ENCODE measurements at places on chromosomes 2 and 18.
A peak's percentile ranks its signal among the peaks of the same experiment; 100 is the strongest.

GRCh38 chr2:67476809-67477790, 80.0 kb downstream of the ETAA1 start:
- DNase-seq, result no peak

- DNase-seq, result no peak
Observed at GRCh38 chr2:132038179-132038882, 123.4 kb downstream of the ANKRD30BL start.

DNA sequence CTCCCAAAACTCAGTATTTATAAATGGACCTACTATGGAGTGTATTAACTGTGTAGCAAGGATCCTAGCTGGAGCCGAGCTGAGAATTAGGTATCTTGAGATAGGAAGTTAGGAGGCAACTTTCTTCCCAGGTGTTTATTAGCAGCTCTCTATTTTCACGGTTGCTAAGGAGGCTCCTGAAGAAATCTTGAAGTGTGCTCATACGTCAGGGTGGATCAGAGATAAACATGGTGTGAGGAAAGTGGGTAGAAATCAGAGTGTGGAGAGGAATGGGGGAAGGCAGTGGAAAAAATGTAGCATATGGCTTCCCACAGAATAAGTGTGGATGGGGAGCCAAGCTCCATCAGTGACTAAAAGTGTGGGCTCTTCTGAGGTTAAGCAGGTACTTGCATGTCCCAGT, 104.3 kb downstream of the ABCA12 start:
- DNase-seq, result no peak

- no peak for DNase-seq
Observed at GRCh38 chr2:47554311-47554905, 151.5 kb downstream of the MSH2 start.

GRCh38 chr2:187541086-187542085, 12.8 kb downstream of the TFPI start:
- DNase-seq, result no peak

DNA sequence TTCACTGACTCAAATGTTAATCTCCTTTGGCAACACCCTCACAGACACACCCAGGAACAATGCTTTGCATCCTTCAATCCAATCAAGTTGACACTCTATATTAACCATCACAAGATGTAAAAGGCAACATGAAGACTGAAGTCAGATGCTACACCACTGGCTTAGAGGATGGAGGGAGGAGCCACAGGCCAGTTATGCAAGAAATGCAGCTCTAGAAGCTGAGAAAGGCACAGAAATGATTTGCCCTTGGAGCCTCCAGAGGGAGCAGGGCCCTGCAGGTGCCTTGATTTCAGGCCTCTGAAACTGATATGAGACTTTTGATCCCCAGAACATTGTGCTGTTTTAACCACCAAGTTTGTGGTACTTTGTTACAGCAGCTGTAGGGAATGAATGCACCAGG, 276.3 kb downstream of the KCNS3 start:
- DNase-seq, result no peak

DNA sequence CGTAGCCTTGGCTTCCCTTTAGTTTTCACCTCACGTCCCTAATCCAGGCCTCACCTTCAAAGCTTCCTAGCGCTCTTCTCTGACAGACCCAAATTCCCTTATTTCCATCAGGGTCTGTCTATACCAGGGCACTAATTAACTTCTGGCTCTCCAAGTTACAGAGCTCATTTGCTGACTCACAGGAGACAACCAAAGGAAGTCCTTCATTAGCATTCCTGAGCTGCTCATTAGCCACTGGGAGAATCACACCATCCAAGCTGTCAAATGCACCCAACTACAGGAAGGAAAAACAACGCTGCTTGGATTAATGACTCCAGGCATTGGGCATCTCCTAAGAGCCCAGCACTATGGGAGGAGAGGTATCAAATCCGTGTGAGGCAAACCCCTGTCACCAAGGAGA, 109.8 kb upstream of the ALK start:
- no peak for DNase-seq

GRCh38 chr2:201858281-201859184, 52.2 kb downstream of the CDK15 start:
- DNase-seq, result no peak

- no peak for DNase-seq
Observed at GRCh38 chr2:61632276-61633169, 94.4 kb upstream of the XPO1 start.

GRCh38 chr18:4068552-4069158, 386.5 kb downstream of the DLGAP1 start:
- no peak for DNase-seq

DNA sequence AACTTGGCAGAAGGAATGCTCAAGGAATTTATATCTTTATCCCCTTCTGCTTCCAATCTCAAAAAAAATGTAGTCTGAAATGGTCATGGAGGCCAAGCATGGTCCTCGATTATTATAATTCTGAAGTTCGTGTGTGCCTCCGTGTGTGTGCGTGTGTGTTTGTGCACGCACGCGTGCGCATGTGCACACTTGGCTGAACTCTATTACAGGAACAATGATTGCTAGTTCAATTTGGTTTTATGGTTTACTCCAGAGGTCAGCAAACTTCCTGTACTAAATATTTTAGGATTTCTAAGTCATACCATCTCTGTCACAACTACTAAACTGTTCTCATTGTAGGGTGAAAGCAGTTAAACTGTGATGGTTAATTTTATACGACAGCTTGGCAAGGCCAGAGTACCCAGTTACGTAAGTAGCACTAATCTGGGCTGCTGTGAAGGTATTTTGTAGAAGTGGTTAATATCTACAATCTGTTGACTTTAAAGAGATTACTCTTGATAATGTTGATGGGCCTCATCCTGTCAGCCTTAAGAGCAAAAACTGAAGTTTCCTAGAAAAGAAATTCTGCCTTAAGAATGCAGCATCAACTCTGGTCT, 5.8 kb upstream of the MARCHF7 start:
- DNase-seq, result no peak

GRCh38 chr2:104026725-104027124, 827.2 kb upstream of the POU3F3 start:
- no peak for DNase-seq

GRCh38 chr18:12391487-12392165, 14.6 kb upstream of the AFG3L2 start:
- DNase-seq, result no peak

DNA sequence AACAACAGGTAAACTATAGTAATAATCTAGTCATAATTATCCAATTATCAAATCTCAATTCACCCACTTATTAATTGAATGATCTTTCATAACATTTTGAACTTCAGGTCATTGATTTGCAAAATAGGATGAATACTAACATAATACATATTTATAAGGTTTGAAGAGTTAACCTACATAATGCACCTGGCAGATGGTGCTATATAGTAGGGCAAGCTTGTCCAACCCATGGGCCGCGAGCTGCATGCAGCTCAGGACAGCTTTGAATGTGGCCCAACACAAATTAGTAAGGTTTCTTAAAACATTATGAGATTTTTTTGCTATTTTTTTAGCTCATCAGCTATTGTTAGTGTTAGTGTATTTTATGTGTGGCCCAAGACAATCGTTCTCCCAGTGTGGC, 815.8 kb upstream of the ID2 start:
- DNase-seq, result no peak

GRCh38 chr2:50624506-50624905, 407.4 kb downstream of the NRXN1 start:
- DNase-seq, result no peak

- peak; percentile 18 for DNase-seq
Observed at GRCh38 chr2:222939208-222939856, 78.5 kb downstream of the ACSL3 start.

DNA sequence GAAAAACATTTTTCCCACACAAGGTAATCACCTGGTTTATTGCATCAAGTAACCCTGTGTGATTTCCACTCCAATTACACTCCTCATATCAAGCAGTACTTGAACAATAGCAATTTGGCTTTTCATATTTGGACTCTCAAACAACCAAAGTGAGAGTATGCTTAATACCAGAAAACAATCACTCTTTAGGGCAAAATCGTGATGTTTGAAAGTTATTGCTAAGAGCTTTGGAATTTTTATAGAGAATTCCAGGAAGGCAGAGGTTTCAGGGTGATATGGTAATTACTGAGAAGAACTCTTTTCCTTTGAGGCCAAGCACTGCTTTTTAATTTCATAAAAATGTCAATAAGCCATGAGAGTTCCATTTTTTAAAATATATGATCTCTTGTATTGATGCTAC, 779.5 kb upstream of the LRRTM1 start:
- no peak for DNase-seq

- no peak for DNase-seq
Observed at GRCh38 chr2:37984589-37984988, 59.5 kb downstream of the RMDN2 start.

DNA sequence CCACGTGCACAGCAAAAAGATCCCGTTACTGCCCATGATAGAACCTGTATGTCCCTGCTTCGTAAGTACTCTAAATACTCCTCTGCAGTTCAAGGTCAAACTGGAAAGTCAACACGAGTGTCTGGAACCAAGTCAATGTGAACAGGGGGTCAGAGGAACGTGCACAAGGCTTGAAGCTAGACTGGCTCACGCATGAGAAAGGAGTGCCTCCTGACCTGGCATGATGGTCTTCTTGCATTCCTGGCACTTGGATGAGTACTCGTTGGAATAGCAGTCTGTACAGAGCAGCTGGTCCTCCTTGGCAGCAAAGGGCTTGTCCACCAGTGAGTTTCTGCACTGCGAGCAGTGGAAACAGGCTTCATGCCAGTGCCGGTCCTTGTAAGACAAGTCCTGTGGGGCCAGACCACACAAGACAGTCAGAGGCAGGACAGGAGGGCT, 25.5 kb downstream of the FHL2 start:
- no peak for DNase-seq

GRCh38 chr2:20150806-20151571, 73.9 kb downstream of the SDC1 start:
- DNase-seq, result no peak

DNA sequence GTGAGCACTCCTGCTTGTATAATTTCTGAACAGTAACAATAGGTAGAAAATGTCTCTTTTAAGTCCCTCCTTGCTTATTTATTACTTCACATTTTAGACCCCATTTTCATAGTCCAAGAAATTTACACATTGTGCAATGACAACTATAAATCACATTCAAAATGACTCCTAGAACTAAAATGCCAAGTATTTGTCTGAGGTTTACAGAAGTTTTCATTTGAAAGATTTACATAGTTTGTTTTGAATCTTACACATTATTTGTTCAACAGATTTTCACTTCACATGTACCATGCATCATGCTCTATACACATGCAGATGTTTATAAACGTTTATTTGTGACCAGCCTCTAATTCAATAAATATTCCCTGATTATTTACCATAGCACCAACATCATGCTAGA, 15.7 kb upstream of the TRIB2 start:
- DNase-seq, result no peak

DNA sequence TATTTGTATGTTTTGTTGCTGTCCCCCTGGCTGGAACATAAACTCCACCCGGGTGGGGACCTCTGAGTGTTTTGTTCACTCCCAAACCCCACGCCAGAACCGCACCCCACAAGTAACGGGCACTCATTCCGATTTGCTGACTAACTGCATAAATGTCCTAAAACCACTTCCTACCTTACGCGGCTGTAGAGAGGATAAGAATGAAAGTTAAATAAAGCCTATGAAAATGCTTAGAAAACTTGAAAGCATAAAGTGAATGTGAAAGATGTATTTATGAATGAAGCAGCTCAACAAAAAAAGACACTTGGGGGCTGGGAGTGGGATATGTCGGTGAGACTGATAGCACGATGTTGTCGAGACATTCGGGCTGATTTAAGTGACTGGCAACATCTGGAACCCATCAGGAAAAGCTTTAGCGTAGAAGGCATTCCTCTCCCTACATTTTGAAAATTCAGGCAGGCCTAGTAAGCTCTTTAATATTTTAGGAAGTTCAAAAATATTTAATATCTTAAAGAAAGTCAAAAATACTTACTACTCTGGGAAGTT, 206.7 kb downstream of the SH3RF3 start:
- no peak for DNase-seq

- DNase-seq, result no peak
Observed at GRCh38 chr2:68769586-68770270, 35.1 kb downstream of the ARHGAP25 start.

GRCh38 chr18:46408334-46408987, 248.6 kb downstream of the LOXHD1 start:
- DNase-seq, result no peak

DNA sequence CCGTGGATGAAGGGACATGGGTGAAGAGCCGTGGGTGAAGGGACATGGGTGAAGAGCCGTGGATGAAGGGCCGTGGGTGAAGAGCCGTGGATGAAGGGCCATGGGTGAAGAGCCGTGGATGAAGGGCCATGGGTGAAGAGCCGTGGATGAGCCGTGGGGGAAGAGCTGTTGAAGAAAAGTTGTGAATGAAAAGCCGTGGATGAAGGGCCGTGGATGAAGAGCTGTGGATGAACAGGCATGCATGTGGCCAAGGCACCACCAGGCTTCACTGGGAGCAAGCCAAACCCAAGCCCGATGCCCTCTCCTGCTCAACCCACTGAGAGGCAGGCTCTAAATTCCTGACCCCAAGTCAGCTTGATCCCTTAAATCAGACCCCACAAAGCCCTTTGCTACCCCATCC, 10.6 kb downstream of the OR6B3 start:
- DNase-seq, result no peak

DNA sequence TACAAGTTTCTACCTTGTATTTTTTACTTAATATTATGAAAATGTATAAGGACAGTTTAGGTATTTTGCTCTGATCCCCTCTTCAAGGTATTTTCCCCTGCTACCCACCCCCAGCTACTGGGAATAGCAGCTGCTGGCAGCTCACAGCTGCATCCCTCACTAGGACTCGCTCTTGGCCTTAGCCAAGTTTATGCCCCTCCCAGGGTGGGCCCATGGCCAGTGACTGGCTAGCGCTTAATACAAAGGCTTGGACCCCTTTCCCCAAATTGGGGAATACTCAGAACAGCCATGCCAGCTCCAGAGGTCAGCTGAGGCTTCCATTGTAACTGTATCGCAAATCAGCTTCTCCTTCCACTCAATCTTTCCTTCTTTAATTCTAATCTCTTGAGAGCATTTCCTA, 131.3 kb downstream of the GFPT1 start:
- no peak for DNase-seq

DNA sequence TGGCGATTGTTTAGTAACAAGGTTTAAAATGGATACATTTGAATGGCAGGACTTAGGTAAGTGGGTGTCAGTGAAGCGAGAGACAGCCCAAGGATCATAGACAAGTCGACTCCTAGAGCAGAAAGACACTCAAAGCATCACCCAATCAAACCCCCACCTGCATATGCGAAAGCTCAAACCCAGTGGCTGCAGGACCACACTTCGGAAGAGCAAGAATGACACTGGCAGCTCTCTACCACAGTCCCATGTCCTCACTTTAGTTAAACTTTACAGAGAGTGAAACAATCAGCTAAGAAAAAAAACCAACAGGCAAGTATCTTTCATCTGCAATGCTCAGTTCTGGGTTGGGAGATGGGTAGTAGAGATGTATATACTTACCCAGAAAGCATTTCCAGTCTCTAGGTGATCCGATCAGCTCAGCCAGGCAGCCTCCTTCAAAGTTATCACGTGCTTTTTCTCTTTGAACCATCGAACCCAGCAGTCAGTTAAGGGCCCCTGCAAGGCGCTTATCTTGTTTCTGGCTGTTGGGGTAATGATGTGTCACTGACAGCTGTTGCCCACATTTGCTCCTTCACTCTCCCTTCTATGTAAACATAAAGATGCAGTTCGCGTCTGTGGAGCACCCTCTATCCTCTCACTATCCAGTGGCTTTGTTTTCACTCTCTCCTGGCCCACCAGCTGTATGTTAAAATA, 357.5 kb upstream of the ID2 start:
- DNase-seq, result no peak

Measured in activated B cell treated with CpG ODN at 0.5 μM for 24 hours (primary cell).